HCT116 (cell line): ENCODE measurements at places on chromosomes 11 and 22. TPM values are rescaled to one million over a fixed set of nuclear protein-coding genes. Genes with fewer than 3 reads are reported as not detected.

GRCh38 chr22:36405221-36405661 is 17.5 kb upstream of the MYH9 start:
- peaks cover 12% of the 10 kb centered on the region; the same call in 1 of the 2 replicates for H3K4me1 ChIP-seq
- H3K36me3 ChIP-seq = no peaks in the 10 kb centered on the region
- DNase-seq = no peak
- no peaks in the 10 kb centered on the region for H3K27me3 ChIP-seq
- no peak overlapping the region for H3K27ac ChIP-seq
- no peak overlapping the region for H3K4me3 ChIP-seq

ENTHD1 gene
- total RNA-seq = not detected

GRCh38 chr22:40729284-40729683 is 50.0 kb downstream of the MCHR1 start:
- H3K4me3 ChIP-seq = no peak overlapping the region
- H3K27me3 ChIP-seq = no peaks in the 10 kb centered on the region
- peaks cover 12% of the 10 kb centered on the region for H3K4me1 ChIP-seq
- DNase-seq = no peak
- H3K27ac ChIP-seq = no peak overlapping the region

- DNase-seq = no peak
- no peak overlapping the region for H3K4me3 ChIP-seq
- H3K36me3 ChIP-seq = no peaks in the 10 kb centered on the region
- no peak overlapping the region for H3K27ac ChIP-seq
- no peaks in the 10 kb centered on the region for H3K27me3 ChIP-seq
Observed at GRCh38 chr11:57501953-57502352, 13.5 kb downstream of the SLC43A1 start.

DNA sequence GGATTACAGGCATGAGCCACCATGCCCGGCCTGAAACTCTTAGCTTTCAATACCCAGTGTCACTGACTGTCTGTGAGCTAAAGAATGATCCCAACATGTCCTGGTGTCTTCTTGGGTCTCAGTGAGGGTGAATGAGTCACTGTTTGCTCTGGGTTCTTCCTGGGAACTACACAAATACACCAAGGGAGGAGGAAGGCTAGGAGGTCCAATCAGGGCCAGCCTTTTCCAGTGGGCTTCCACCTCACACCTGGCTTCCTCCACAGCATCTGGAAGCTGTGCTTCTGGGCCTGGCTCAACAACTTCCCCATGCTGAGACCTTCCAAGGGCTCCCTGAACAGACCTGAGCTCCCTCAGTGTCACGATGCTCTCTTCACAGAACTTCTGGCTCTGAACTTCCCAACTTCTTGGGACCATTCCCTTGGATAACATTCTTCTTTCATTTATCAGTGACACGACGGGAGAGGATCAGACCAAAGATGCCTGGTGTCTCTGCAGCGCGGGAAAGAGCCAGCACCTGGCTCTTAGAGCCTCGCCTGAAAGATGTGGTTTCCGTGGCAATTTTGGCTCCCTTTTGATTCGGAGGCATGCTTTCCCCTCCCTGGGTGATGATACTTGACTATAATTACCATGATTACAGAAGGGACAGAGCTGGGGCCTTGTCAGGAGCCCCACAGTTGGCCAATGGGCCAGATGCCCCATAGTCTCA is 22.3 kb upstream of the CHRM4 start:
- H3K27ac ChIP-seq = no peak overlapping the region
- H3K4me1 ChIP-seq = no peaks in the 10 kb centered on the region
- H3K36me3 ChIP-seq = no peaks in the 10 kb centered on the region; the same call in 1 of the 2 replicates
- H3K4me3 ChIP-seq = no peak overlapping the region
- no peaks in the 10 kb centered on the region for H3K27me3 ChIP-seq
- DNase-seq = no peak

- H3K27me3 ChIP-seq = no peaks in the 10 kb centered on the region
- no peak for DNase-seq
- H3K4me3 ChIP-seq = no peak overlapping the region
- peaks cover 12% of the 10 kb centered on the region for H3K4me1 ChIP-seq
- H3K36me3 ChIP-seq = no peaks in the 10 kb centered on the region
Observed at GRCh38 chr11:70476669-70477068, 78.3 kb downstream of the CTTN start.

MLC1 gene
- not detected for total RNA-seq

SHANK3 gene
- total RNA-seq = 16.0 TPM
